ENCODE measurements at places on chromosomes 6 and 20.

DNA sequence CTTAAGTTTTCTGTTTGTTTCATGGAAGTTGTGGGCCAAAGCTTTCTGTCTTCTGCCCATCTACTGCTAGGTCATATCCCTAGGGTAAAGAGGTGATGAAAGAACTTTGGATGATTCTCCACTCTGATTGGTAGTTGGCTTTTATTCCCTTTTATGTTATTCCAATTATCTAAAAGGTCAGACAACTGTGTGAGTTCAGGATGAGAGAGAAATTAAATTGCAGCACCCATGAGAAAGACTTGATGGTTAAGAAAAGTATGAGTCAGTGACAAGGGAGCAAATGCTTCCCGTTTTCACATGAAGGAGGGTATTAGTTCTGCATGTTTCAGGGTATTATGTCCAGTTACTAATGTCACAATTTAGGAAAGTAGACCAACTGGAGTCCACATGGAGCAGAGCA lies 136.3 kb downstream of the CD109 start:
- no peak for DNase-seq

DNA sequence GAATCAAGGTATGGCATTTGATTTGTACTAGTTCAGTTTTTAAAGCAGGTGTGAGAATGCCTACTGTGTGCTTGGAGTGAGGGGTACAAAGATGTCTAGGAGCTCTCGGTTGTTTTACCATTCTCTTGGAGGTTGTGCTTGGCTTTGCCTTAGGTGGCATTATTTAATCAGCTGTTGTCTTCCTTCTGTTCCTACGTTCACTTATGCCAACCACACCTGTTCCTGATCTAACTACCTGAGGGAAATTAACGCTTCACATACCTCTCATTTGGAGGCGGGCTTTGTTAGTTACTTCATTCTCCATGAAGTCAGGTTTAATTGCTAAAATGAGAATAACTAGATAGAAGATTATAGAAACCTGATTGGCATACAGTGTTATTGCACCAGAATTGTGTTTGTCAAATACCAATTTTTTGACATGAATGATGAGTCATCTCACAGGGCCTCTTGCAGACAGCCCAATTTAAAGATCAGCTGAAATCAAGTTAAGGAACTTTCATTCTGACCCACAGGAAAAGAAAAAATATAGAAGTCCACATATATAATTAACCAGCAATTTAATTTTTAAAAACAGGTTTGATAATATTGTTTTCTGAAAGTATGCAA lies 24.8 kb upstream of the PBOV1 start:
- DNase-seq = no peak

GRCh38 chr6:82957171-82957867 lies 108.3 kb downstream of the UBE3D start:
- DNase-seq = no peak

- no peak for DNase-seq
Observed at GRCh38 chr20:33702861-33703260, 16.7 kb upstream of the E2F1 start.

DNA sequence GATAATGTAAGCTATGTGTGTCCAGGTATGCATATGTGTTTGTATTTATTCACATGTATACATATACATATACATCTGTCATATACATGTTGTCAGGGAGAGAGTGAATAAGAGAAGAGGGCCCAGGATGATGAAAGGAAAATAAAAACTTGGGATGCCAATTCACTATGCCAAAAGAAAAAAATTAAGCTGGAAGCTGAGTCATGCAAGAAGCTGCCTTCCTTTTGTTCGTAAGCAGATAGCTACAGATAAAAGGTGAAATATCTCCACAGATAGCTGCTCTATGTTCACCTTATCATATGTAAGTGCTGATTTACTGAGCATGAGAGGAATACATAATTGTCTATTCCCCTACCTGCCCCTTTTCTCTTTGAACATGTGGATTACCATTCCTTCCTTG lies 579.9 kb downstream of the EPM2A start:
- DNase-seq = no peak

DNA sequence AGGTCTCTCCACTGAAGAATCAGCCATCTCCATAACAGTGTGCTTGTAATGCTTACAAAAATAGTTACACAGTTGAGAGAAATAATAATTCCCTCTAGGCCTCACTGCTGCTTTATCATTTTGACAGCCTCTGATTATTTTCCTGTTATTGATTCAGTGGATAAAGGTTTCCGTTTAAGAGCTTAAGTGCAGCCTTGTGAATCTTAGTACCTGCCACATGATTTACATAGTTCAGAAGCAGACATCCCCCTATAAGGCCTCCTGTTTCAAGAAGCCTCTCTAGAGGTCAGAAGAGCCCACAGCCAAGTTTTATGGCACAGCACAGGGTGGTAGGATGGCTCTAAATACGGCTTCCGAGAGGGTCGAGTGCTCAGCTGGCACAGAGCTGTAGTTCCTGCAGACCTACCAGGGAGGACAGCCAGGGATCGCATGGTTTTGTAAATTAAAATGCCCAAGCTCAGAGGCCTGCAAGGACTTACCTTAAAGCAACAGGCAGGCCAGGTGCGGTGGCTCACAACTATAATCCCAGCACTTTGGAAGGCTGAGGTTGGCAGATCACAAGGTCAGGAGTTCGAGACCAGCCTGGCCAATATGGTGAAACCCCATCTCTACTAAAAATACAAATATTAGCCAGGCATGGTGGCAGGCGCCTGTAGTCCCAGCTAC lies 17.6 kb upstream of the PYGB start:
- DNase-seq = no peak

DNA sequence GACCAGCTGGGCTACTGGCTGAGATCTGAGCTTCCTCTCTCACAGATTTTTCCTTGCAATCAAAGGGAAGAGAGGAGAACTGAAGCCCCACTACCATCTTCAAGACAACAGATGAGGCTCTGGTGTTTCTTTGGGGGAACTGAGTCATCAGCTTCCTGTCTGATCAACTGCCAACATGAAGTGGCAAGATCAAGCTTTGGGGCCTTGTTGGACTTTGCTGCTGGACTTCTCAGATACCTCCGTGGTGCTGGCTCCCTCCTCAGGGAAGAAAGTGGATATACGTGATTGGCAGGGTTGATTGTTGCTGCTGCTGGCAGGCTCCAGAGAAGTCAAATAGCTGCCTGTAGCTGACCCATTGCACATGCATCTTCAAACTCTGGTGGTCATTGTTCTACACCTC lies 3.6 kb upstream of the TOX2 start:
- no peak for DNase-seq

GRCh38 chr6:139354189-139354588 lies 20.3 kb downstream of the CITED2 start:
- DNase-seq = no peak

- no peak for DNase-seq
Observed at GRCh38 chr6:113287396-113287795, 569.7 kb upstream of the MARCKS start.

DNA sequence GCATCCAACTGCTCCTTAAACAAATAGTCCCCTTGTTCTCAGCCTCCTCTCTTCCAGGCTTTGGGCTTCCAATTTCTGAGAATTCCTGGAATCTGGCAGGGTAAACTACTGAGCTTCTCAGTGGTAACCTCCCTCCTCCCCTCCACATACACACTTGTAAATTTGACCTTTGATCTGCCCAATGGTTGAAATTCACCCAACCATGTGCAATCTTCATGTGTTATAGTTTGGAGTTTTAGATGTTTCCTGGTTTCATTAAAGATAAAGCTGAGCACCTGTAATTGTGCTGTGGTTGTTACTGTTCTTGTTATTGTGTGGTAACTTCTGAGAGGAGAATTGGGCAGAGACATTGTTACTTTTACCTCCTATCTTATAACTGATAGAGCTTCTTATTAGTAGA lies 328.4 kb downstream of the TPBG start:
- no peak for DNase-seq

GRCh38 chr6:32188381-32189068 lies 1.5 kb downstream of the PBX2 start:
- DNase-seq = no peak

DNA sequence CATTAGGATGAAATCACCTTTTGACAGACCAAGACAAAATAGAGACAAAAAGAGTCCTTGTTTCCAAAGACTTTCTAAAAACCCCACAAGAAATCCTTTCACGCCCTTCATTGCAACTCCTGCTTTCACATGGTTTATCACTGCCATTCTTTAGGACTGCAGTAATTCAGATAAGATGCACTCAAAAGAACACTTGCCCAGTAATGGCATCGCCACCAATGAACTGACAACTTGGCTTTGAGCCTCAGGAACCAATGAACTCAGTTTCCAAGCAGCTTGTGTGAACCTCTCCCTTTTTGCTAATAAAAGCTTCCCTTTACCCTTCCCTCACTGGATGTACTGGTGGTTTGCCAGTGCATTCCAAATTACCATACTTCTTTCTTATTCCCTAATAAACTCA lies 21.8 kb downstream of the OSTM1 start:
- DNase-seq = no peak

GRCh38 chr6:43070028-43070632 lies 6.0 kb upstream of the PTK7 start:
- no peak for DNase-seq

DNA sequence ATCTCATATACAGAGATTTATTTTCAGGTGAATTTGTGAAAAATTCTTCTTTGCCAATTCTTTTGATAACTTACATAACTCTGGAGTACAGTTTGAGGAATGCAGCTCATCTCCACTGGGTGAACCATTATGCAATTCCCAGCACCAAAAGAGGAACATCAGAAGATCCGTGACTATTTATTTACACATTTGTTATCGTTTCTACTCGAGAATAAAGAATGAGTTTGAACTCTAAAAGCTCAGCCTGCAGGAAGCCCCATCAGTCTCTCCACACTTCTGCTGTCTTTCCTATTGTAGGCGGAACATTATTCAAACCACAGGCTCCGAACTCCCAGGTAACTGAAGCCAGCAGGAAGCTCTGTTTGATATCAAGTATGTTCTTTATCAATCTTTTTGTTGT lies 95.9 kb upstream of the IFNGR1 start:
- DNase-seq = no peak

DNA sequence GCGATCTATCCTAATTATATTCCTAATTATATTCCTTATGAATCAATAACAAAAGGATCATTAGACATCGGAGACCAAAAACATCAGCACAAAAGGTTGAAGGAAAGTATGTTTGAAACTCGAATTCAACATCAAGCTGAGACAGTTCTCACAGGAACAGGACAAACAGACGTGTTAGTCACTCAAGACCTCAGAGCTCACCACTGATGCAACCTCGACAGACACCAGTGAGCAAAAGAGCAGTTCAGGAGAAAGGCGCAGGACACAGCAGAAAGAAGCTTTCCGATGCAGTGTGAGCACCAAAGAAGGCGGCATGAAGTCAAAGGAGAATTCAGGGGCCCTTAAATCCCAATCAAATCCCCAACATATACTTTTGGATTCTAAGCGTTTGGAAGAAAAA lies 6.3 kb upstream of the RAMACL start:
- no peak for DNase-seq

DNA sequence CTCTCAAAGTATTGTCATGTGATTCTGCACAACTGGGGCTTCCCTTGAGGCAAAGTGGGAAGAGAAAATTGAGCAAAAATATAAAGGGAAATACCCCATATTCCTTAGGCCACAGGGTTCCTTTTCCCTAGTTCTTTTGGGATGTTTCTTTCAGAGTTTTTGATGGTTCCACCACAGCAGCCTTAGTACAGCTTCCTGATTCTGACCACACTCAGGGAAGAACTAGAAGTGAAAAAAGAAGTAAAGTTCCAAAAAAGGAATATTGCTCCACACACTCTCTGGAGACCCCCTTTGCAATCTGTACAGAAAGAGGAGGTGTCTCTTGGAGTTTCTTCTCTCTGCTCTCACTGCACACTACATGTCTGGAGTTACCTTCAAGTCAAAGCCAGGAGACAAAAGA lies 27.9 kb upstream of the HLA-DQA2 start:
- DNase-seq = no peak

GRCh38 chr6:156413154-156413553 lies 364.0 kb upstream of the ARID1B start:
- DNase-seq = no peak

- DNase-seq = no peak
Observed at GRCh38 chr6:130778946-130779657, 48.1 kb upstream of the SMLR1 start.

DNA sequence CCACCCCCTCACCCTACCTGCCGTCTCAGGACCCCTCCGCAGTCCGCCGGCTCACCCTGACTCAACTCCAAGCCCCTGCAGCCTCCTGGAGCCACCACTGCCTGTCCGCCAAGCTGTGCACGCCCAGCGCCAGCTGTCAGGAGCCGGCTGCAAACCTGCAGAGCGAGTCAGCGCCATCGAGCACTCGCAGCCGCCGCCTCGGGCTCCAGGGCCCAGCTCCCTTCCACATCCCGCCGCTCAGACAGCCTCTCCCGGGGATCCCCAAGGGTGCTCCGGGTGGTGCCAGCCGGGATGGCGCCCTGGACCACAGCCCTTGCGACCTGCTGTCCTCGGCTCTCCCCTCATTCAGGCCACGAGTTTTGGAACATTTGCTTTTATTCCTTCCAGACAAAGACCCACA lies 4.3 kb downstream of the TNNC2 start:
- DNase-seq = no peak

All from activated CD8-positive, alpha-beta memory T cell treated with anti-CD3 and anti-CD28 coated beads for 48 hours (primary cell).